Amniotic stem cell (primary cell): ENCODE measurements at places on chromosomes 2 and 18.

- DNase-seq, result no peak
Observed at GRCh38 chr2:219278655-219279150, 463 bp upstream of the DNAJB2 start.

DNA sequence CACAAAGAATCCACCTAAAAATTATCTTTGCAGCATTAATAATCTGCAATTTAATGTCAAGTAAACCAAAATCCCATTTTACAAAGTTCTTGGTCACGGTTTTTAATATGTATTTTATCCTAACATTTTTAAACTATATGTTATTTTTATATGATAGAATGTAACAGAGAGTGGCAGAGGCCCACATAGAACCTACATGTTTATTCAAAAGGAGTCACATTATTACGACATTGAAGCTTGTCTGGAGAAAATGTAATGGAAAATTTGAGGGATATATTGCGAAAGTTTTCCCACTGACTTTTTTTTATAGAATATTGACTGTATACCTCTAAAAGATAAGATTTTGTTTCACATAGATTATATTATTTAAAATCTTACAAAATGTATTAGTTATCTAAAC is 89.7 kb upstream of the COL3A1 start:
- no peak for DNase-seq

- no peak for DNase-seq
Observed at GRCh38 chr2:240663546-240664190, 19.0 kb downstream of the AQP12B start.

DNA sequence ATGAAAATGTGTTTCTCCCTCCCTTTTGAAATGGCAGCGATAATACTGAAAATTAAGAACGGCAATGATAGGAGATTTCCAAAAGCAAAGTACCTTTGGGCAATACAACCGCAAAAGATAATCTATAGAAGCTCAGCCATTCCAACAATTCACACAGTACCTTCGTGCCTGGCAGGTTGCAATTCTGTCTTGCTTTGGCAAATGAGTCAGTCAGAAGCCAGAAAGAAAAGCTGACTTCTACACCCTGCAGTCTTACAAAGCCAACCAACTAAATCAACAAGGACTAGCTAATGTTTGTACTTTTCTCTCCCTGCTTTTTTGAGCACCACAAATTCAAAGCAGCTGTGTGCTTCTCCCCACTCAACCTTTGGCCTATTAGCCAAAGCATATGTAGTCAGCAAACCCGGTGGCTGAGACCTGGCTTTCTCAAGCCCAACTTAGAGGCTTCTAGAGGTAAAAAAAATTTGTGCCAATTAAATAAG is 25.7 kb upstream of the ID2 start:
- peak; percentile 61 for DNase-seq

DNA sequence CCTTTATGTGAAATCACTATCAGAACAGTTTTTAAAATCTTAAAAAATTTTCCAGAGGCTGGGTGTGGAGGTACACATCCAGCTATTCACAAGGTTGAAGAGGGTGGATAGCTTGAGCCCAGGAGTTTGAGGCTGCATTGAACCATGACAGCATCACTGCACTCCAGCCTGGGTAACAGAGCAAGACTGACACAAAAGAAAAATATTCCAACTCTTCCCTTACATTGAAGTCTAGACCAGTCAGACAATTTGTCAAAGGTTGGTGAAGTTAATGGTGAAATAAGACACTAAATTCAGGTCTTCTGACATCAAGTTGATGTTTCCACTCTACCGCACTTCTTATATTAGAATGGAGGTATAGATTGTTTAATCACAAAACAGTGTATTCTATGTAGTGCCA is 52.8 kb downstream of the HYCC2 start:
- no peak for DNase-seq
